ENCODE measurements at places on chromosomes 5 and 9.

DNA sequence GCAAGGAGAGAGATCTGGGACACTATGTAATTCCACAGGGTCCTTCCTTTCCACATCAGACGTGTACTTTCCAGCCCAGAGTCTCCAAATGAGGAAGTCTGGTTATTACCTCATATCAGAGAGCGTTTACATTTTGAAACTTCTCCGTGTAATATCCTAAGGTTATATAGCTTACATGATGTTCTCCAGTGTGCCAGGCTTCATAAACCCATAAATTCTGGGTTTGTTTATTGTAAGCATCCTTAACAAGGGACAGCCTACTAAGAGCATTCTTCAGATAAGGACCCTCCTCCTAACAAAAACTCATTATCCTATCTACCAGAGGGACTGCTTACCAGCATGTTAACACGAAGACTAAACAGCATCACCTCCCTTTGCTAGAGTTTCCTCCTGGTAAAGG is 17.9 kb downstream of the SRFBP1 start:
- no peak for DNase-seq

DNA sequence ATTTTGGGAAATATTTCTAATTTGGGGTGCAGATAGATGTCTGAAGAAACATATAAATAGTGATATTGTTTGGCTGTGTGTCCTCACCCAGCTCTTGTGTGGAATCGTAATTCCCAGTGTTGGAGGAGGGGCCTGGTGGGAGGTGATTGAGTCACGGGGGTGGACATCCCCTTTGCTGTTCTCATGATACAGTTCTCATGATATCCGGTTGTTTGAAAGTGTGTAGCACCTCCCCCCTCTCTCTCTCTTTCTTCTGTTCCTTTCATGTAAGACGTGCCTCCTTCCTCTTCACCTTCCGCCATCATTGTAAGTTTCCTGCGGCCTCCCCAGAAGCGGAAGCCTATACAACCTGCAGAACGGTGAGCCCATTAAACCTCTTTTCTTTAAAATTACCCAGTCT is 11.4 kb upstream of the ADAMTS16 start:
- DNase-seq: no peak

DNA sequence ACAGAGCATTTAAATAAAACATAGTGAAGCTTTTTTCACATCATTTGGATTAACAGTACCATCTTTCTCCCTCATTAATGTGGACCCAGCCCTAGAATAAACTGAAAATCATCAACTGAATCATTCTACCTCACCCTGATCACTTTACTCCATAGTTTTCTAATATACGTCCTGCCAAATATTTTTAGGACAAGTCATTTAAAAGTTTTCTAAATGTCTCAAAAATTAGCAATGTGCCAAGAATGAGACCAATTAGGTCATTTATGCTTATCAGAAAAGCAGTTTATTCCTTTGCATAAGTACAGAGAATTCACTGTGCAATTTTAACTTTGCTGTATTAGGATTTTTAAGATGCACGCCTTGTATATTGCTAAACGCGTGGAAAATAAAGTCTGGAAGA is 284.4 kb downstream of the PIK3R1 start:
- DNase-seq: no peak

- DNase-seq: no peak
These were observed 210.8 kb downstream of the SEMA6A start for GRCh38 chr5:116363780-116364179.

DNA sequence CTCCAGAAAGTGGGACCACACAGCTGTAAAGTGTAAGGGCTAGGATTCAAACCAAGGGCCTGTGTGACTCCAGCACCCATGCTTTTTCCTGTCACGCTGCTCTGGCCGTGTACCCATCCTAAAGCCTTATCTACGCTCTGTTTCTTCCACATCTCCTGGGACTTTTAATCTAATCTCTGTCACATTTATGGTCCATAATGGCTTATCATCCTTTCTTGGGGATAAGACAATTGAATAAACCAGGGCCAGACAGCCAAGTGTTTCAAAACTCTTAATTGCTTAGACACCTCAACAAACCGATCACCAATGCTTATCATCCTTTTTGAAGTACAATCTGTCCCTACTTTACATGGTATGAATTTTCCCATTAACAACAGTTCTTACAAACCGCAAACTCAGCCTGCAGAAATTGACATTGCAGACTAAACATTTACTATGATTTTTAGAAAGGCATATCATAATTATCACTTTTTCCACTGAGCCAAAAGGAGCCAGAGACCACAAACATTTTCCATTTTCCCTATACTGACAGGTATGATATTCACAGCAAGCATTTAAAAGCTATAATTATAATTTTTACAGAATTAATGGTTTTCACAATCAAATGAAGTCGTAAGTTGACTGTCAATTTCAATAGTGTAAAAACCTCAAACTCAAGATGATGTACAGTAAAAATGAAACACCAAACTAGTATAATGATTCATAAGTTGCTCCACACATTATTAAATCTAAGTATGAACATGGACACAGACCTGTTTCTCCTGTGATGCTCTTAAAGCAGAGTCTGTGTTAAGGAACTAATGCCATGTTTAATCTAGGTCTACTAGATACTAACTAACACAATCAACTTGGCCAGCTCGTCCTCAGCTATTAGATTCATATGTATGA is 99.5 kb downstream of the FBXW11 start:
- DNase-seq: no peak

DNA sequence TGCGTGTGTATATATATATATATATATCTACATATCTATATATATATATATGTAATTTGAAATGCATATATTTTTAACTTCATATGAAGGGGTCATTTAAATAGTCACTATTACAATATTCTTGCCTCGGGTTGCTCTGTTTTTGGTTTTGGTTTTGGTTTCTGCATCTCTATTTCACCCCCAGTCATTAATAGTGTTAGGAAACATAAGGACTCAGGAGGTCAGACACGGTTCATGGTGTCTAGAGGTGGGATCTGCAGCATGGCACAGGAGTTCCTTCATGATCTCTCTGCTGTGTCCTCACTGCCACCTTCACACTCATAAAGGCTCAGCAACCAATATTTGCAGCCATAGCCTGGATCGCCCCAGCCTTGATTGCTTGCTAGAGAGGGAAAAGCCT is 16.6 kb downstream of the C5orf58 start:
- DNase-seq: no peak

GRCh38 chr5:135341016-135341666 is 57.9 kb downstream of the MACROH2A1 start:
- DNase-seq: no peak

- DNase-seq: no peak
These were observed 100.1 kb upstream of the TNFAIP8 start for GRCh38 chr5:119255571-119256356.

GRCh38 chr9:127825319-127826051 is 22.8 kb downstream of the FPGS start:
- DNase-seq: no peak

GRCh38 chr9:6845880-6846279 is 88.1 kb downstream of the KDM4C start:
- DNase-seq: no peak

GRCh38 chr9:137417161-137418021 is 5.6 kb downstream of the EXD3 start:
- no peak for DNase-seq

- DNase-seq: no peak
These were observed 55.1 kb upstream of the CCDC112 start for GRCh38 chr5:115351356-115352195.

- DNase-seq: no peak
These were observed 120.5 kb downstream of the NPR3 start for GRCh38 chr5:32831624-32832023.

DNA sequence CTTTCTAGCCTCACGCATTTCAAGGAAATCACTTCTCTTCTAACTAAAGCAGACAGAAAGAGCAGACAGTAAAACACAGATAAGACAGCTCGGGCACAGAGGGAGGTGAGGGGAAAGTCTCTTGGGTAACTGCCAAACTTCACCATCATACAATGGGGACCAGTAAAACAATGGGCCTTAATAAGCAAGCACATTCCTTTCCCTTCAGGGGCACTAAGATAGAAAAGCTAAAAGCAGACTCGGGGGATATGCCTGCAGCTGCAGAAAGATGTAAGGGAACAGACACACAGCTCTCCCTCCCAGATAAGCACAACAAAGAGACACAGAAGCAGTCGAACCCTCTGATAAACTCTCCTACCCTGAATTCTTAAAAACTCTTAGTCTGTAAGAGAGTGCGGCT is 15.6 kb upstream of the CKS2 start:
- no peak for DNase-seq

DNA sequence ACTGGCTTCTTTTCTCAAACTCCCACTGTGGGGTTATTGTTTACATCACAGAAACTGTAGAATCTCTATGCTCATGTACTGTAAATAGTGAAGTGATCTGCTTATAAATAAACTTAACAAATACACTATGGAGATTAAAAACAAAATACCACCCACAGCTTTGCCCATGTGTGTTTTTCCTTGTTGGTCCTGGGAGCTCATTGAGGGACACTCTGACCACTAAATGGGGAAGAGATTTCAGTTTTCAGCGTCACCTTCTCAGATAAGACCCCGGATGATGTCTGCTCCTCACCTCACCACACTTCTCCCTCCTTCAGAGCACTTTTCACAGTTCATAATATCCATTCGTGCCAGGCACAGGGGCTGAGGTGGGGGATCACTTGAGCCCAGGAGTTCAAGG is 89.7 kb downstream of the PDE6A start:
- DNase-seq: no peak

DNA sequence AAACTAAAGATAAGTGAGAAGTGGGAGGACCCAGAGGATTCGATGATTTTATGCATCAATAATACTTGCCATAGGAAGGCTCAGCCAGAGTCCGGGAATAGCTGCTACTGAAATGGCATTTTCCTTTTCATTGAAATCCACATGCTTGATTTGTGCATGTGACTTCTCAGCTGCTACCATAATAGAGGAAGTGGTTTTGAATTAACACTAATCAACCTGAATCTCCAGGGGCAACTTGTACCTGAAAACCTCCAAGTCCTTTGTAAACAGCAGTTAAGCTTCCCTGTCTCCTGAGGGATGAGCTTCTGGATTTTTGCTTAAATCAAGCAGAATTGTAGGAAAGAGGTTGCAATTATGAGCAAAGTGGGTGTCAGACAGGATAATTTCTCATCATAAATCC is 124.9 kb downstream of the PPP2R2B start:
- DNase-seq: no peak

GRCh38 chr9:69485466-69485865 is 160.5 kb downstream of the ENTREP1 start:
- no peak for DNase-seq

- no peak for DNase-seq
These were observed 34.3 kb upstream of the PDZD2 start for GRCh38 chr5:31604644-31605043.

- DNase-seq: no peak
These were observed 53.6 kb upstream of the SLC1A3 start for GRCh38 chr5:36552651-36553393.

DNA sequence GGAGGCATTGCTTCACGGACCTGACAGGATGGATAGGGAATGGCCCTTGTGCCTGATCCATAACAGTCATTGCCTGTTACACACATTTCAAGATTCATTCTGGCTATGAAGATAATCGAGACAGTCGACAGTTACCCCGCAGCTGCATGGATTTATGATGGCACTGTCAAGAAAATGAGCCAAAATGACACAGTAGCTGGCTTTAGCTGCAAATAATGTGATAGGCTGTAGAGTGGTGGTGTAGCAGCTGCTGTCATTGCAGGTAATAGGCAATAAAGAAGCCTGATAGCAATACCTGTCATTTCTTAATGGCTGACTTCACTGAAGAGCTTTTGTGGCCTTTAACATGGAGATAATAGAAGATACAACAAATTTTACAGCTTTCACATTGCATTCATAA is 1085.2 kb upstream of the ARRDC3 start:
- DNase-seq: no peak

- no peak for DNase-seq
These were observed 275.4 kb downstream of the CDH12 start for GRCh38 chr5:22577711-22578110.

DNA sequence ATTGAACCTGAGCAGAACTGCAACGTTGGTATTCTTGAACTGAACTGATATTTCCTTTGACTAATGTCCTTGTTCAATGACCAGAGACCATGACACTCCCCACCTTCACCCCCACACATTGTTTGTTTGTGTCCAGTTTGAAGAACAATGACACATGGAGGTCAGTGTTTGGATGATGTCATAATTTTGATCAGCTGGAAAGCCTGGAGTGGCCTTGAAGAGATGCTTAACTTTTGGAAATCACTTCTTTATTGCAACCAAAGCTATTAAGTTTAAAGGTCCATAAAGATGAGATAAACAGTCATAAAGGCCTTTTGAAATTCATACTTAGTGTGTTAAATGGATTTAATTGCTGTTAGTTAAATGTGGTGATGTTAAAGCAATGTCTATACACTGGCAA is 92.7 kb downstream of the TMC1 start:
- no peak for DNase-seq

DNA sequence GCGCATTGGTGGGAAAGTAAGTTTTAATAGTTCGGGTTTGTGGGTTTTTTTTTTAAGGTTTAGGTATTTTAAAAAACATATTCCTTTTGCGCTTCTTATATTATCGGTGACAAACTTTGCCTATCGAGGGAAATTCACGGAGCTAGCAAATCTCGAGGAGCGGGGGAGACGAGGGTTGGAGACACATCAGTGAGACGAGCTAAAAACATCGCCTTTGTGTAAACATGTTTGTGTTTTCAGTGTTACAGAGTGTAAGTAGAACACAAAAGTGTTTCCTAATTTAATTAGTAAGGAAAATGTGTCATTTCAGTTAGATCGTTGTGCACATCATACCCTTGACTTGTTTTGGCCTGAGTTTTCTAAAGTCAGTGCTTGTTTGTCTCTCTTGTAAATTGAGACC is 945 bp downstream of the BTF3 start:
- no peak for DNase-seq

GRCh38 chr5:74241751-74242140 is 398.8 kb downstream of the ENC1 start:
- DNase-seq: no peak

DNA sequence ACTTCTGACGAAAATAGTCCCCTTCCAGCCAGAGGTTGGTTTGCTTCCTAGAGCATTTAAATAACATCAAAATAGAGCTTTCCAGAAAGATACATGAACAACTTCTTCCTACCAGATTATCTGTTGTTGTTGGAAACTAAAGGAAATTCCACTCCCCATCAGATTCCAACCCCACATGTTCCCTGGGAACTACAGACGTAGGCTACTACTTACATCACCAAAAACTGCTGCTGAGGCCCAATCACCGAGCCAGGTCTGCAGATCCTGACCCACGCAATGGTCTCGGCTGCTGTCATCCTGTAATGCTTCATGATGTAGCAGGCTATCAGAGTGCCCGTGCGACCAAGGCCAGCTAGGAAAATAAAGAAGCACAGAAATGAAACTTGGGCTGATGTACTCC is 73.4 kb downstream of the HABP4 start:
- DNase-seq: no peak

All from activated T-cell treated with anti-CD3 and anti-CD28 coated beads for 24 hours (primary cell).